Stimulated activated CD8-positive, alpha-beta memory T cell treated with anti-CD3 and anti-CD28 coated beads, Interleukin-15, amount 100 ng/mL, for 4 hours (primary cell): ENCODE measurements at places on chromosomes 13 and 19.

- no peak for DNase-seq
Measured at GRCh38 chr13:90880790-90881189, 466.7 kb upstream of the MIR17HG start.

DNA sequence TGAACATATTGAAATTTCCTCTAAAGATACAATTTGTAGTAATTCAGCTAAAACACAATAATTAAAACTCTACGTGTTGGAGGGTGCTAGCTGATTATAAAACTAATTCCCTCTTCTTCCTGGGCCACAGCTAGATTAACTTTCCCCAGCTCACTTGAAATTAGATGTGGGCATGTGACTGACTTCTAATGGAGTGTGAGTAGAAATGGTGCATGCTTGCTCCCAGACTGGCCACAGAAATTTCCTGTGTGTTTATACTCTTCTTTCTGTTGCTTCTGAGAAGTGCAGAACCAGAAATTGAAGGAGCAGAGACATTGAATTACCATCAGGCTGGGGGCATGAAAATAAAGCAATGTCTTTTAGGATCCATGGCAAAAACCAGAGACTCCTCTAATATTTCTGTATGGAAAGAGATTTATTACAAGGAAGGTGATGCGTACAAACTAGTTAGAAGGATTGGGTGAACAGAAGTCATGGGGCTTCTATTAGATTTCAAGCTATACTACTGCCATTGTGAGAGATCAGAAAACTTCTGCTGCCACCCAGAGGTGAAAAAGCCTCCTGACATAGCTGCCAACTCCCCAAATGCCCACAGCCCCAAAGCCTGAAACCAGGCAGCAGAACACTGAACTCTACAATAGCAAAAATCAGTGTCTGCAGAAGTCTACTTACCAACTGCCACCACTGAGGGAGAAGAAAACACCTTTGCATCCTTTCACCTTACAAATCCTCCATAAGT lies 379.2 kb upstream of the MIR17HG start:
- DNase-seq, result no peak

- DNase-seq, result no peak
Measured at GRCh38 chr13:113970810-113971470, 2.9 kb downstream of the C13orf46 start.

GRCh38 chr19:1794424-1795172 lies 17.5 kb downstream of the ATP8B3 start:
- DNase-seq, result no peak
